ENCODE measurements at places on chromosomes 13 and 19.

GRCh38 chr13:112213467-112214255, 146.7 kb downstream of the SOX1 start:
- no peak for DNase-seq

DNA sequence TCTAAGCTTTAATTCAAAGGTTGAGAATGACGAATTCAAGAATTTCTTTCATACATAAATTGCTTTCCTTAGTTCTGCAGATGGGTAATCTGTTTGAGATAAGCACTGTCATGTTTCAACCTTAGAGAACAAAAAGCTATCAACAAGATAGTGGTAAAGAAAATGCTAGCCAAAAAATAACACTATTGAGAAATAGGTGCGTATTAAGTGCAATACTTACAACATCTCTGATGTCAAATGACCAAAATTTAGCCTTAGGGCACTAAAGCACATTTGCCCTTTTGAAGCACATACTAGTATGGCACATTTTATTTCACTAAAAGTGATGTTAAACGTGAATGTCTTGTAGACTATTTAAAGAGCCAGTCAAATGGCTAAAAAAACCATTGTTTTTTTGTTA, 4.9 kb downstream of the KBTBD6 start:
- no peak for DNase-seq

DNA sequence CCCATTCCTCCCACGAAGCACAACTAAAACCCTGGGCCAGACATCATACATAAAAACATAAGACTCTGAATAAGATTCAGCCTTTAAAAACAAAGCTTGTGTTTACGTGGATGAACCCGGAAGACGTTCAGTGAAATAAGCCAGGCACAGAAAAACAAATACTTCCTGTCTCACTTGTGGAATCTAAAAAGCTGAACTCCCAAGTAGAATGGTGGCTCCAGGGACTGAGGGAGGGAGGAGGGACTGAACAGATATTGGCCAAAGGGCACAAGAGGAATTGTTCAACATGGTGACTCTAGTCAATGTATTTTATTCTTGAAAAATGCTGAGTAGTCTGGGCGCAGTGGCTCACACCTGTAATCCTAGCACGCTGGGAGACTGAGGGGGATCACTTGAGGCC, 35.7 kb upstream of the TPM4 start:
- no peak for DNase-seq

- DNase-seq = no peak
Measured at GRCh38 chr13:18943273-18943672, 238.4 kb downstream of the TUBA3C start.

DNA sequence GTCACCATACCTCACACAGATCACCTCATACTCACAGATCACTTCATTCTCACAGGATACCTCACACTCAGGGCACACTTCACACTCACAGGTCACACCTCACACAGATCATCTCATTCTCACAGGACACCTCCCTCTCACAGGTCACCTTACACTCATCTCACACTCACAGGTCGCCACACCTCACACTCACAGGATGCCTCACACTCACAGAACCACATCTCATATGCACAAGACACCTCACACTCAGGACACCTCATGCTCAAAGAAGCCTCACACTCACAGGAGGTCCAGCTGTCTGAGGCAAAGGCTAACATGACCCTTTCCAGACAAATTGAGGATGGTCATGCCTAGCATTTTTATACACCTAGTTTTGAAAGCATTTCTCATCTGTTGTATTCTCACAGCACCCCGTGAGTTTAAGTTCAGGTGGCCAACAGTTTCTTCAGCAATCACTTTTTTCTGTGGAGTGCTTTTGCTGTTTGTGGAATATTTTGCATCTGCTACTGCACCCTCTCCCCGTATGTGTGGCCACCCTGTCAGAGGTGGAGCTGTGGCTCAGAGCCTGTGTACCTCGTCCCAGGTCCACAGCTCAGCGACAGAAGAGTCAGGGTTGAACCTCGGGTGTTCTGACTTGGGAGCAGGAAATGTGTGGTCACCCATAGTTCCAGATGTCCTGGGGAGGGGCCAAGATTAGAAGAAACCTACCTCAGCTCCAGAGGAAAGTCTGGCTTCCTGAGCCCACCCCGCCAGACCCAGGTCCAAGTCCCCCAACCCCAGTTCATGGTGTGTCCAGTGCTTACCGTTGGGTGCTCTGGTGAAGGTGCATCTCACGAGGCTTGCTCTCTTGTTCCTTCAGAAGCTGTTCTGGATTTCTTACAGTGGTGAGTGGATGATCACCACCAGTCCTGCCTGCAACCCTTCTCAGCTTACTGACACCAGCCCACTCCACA, 7.6 kb downstream of the F7 start:
- no peak for DNase-seq

- DNase-seq = no peak
Measured at GRCh38 chr19:517721-518597, 10.7 kb downstream of the TPGS1 start.

GRCh38 chr13:37667702-37668101, 69.1 kb upstream of the POSTN start:
- DNase-seq = no peak

GRCh38 chr19:34454091-34454490, 25.9 kb downstream of the UBA2 start:
- no peak for DNase-seq

GRCh38 chr13:45799451-45799850, 52.1 kb downstream of the SIAH3 start:
- no peak for DNase-seq

- no peak for DNase-seq
Measured at GRCh38 chr13:97999653-98000052, 46.2 kb downstream of the IPO5 start.
